ENCODE measurements at places on chromosomes 5 and 9.

- DNase-seq: peak; percentile 43
Observed at GRCh38 chr5:107831612-107832395, 161.1 kb upstream of the EFNA5 start.

DNA sequence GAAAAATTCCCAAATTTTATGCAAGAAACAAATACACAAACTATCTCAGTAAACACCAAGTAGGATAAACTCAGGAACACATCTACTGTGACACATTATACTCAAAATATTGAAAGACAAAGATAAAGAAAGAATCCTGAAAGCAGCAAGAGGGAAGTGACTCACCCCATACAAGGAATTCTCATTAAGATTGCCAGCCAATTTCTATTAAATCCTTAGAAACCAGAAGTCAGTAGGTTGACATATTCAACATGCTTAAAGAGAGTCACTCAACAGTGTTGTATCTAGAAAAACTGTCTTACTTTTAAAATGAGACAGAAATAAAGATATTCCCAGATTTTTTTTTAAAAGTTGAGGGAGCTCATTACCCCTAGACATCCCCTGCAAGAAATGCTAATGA, 15.5 kb downstream of the SPATA31E1 start:
- no peak for DNase-seq

DNA sequence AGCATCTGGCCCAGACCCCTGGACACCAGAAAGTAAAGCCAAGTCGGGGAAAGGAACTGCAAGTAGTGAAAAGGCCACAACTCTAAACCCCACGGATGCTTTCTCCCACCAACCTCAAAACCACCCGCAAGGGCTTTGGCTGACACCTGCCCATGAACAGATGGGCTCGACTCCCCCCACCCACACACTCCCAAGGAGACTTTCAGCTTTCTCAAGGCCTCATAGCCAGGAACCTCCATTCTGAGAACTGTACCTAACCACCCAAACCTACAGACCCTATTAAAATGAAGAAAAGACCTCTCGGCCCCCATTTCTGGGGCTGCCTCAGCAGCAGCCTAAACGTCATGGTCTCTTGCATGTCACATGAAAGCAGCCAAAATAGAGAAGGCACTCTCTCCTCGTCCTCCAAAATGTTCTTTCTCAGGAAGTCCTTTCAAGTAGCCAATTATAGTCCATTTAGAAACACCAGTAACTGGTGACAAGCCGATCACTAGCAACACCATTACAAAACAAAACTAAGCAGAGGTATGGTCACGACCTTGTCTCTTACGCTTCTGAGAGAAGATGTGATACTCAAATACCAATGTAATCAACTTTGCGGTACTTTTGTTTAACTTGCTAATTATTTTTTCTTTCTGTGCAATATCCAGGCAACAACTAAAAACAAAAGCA, 2.9 kb downstream of the B4GALT1 start:
- no peak for DNase-seq

DNA sequence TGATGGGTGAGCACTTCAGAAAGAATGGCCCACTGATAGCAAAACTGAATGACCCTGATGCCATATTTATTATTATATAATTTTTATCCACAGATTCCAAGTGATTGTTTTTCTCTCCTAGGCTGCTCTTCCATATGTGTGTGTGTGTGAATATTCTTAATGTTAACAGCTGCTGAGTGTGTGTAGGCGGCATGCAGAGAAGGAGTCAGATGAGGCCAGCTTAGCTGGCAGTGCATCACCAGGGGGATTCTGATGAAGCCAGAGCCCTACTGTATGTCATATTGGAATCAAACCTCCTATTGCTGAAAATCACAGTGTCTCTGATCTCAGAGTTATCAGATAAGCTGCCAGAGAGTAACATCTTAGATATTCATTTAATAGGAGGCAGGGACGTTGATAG, 177.1 kb downstream of the DMAC1 start:
- no peak for DNase-seq

- no peak for DNase-seq
Observed at GRCh38 chr9:20990867-20991266, 40.6 kb downstream of the HACD4 start.

DNA sequence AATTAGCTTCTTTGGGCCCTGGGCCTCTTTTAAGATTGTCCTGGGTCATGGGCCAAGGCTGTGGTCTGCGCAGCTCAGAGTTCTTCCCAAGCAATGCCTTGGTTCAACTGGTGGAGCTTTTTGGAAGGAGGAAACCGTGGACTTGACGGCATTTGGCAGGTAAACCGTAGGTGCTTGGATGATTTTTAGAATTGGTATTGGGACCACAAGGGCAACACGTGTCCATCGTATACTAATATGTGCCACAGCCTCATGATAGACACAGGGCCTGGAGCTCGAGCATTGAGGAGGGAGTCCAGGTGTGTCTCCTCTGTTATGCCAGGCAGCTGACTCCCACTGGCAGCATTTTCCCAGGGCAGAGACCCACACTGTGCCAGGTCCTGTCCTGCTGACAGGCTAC, 120.9 kb upstream of the PITX1 start:
- DNase-seq: no peak

DNA sequence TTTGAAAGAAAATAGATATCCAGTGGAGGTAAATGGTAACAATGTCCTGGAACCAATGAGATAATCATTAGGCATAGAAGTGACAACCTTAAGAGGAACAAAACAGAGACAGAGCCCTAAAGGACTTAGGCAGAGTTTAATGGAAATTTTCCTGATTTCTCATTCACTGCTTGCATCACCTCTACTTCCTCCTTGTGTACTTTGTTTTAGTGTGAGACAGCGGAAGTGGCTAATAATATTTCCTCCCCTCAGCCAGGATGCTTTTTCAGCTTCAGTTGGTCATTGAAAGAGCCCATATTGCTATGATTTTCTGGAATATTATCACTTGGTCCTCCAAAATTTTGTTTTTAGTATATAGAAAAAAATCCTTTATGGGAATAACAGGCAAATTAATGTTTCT, 153.4 kb upstream of the MPDZ start:
- DNase-seq: no peak

GRCh38 chr5:108743319-108743718, 4.4 kb upstream of the FER start:
- no peak for DNase-seq

GRCh38 chr5:114324282-114324681, 37.6 kb upstream of the KCNN2 start:
- DNase-seq: no peak

GRCh38 chr5:178738520-178738919, 8.1 kb upstream of the ZNF354A start:
- DNase-seq: no peak

- no peak for DNase-seq
Observed at GRCh38 chr9:89519366-89519805, 21.5 kb upstream of the SEMA4D start.

DNA sequence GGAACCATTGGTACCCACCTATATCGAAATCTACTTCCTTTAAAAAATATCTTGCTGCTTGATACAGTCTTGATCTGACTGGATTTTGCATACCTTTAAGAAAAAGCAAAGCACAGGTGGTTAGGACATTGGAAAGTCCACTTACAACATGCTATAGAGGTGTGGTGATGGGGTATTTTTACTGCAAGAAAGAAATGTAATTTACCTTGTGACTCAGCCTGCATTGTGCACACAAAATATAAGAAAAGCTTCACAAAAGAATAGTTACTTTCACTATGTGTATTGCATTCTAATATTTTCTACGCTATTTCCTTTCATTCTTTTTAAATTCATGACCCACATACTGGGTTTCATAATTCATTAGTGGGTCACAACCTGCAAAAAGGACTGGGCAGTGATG, 236.2 kb upstream of the RASEF start:
- DNase-seq: no peak

DNA sequence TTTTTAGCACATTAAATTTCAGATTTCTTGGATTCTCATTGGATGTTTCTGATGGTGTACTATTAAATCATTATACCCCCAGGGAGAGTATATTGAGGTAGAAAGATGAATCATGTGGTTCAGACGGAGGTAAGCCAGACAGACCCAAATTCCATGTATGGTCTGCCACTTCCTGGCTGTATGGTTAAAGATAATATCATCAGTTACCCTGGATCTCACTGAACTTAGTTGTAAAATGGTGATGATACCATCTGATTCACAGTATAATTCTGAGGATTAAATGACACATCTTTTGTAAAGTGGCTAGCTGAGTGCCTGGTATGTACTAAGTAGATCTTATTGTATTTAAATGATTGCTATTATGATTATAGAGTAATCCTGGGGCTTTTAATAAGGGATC, 9.3 kb downstream of the SLC27A6 start:
- no peak for DNase-seq
